ENCODE measurements at places on chromosomes 4 and X.

DNA sequence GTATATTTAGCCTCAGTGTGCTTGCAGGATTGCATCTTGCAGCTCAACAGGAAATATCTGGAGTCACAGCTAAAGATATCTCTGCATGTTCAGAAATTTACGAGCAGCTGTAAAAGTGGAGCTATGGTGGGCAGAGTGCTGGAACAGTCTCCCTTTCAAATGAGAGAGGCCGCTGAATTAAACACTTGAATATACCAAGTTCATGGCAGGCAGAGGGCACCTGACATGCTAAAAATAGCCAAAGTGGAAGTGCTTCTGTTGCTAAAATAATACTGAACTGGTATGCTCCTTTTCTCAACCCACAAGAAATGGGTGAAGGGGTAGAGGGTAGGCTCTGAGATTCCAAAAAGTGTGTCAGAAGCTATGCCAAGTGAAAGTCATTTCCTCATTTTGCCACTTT is 98.1 kb downstream of the MGST2 start:
- DNase-seq, result no peak

- no peak for DNase-seq
Observed at GRCh38 chrX:71652405-71652804, 14.9 kb upstream of the LOC101059915 start.

GRCh38 chr4:102881343-102881742 is 12.6 kb downstream of the CISD2 start:
- no peak for DNase-seq

GRCh38 chrX:19593690-19594089 is 78.4 kb upstream of the MAP3K15 start:
- DNase-seq, result no peak

GRCh38 chr4:99808260-99808857 is 8.3 kb upstream of the DAPP1 start:
- DNase-seq, result no peak

DNA sequence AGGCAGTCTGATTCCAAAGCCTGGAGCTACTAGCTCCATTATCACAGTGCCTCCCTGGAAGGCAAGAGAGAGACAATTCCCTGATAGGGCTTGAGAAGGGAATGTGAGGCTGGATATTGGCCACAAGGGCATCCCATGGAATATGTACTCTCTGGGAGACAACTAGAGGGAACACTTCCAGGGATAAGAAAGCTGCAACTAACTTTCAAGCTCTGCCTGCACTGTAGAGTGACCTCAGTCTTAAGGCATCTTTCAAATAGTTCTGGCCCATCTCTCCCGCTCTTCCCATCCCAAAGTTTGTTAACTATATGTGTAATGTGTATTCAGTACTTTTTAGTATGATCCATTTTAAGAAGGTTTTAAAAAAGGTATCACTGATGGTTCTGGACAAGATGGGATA is 13.1 kb upstream of the RNF212 start:
- no peak for DNase-seq

DNA sequence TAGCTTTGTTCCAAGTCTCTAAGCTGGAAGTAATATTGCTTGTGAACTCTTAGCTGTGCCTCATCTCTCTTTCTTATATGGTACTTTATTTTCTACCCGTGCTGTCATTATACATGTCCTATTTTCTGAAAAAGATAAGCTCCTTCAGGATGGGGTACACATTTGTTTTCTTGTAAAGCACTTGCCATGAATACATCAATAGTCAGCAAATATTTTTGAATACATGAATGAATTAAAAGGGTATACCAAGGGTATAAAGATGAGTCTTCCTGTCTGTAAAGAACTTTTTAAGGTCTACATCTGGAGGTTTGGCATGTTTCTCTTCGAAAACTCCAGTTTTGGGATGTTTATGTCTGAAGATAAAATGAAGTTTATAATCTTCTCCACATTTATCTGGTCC is 26.7 kb downstream of the SCOC start:
- DNase-seq, result no peak

DNA sequence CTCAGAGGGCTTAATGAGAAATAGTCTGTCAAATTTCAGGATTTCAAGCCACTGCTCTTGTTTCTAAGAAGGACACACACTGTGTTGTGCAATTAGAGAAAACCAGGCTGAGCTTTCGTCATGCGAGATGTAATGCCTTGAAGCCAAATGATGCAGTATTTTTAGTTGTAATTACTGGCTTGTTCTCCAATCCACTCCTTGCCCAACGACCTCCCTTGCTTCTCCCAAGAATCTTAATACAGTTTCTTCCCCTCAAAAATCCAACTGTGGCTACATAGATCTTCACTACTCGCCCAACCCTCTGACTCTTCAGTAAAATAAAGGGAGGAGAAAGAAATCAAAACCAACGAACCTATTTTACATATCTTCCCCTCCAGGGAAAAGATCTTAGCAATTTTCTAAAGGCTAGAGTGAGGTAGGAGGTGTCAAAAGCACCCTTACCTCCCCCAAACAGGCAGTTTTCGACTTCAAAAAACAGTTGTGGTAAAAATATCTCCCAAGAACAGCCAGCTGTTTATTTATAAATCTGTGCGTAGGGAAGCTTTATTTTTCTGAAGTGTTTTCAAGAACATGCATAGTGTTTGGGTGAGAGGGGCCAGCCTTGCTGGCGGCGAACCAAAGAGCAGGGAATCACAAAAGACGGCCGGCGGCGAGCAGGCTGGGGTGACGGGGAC is 68.7 kb downstream of the MGST2 start:
- DNase-seq, result no peak

GRCh38 chrX:98207947-98208346 is 1324.2 kb downstream of the RPA4 start:
- DNase-seq, result no peak

DNA sequence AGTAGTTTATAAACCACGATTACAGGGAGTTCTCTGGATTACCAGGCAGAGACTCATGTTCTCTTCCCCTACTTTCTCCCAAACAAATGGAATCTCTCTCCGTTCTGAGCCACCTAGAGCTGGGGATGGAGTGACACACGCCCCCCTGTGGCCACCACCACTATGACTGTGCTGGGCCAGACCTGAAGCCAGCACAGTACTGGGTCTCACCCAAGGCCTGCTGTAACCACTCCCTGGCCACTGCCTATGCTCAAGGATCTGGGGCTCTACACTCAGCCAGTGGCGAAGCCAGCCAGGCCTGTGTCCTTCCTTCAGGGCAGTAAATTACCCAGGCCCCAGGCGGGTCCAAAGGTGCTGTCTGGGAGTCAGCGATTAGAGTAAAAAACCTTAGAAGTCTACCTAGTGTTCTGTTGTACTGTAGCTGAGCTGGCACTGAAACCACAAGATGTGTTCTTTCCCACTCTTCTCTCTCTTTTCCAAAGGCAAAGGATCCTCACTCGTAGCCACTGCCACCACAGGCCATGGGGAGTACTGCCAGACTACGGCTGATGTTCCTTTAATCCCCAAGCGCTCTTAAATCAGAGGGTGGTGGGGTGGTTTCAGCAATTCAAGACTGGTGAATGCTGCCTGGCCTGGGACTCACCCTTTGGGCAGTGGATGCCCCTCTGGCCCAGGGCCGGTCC is 412.2 kb upstream of the ARX start:
- DNase-seq, result no peak

DNA sequence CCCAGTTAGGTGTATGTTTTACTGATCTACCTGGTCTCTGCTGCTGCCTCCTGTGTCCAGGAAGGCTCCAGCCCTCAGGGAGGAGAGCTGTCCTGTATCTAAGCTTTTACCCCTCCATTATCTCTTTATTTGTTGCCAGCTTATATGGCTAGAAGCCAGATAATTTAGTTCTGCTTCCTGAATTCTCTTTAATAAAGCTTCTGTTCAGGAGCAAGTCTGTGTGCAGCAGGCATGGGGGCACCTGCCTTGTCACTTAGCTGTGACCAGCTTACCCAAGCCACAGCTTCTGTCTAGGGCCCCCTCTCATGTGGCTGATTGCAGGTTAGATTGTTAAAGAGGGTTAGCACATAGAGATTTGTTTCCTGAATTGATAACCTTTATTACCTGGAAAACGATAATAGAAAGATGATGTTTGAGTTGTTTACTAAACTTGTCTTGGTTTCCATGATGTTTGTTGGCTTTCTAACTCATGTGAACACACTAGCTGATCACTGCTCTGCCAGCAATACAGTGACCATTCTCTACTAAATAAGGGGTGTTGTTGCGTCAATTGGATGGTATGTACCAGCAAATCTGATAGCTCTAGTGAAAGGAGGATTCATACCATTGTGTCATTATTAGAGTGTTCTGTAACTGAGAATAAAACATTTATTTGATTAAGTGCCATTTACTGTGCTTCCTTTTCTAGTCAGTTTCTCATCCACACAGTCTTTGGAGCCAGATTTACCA is 189.8 kb upstream of the ANK2 start:
- DNase-seq, result no peak

DNA sequence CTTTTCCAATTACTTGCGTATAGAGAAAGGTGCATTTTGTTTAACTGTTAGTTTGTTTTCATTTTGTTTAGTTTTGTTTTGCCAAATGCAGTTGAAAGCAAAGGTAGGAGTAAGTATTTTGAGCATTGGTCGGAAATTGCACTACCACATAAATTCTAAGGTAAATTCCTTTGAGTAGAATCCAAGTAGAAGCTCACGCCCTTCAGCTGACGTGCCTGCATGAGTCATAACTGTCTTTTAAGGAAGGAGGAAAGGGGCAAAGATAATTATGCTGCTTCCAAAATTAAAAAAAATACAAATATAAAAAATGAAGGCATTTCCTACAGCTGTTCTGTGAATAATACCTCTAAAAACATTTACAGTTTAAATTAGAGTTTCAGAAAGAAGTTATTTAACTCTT is 110.2 kb upstream of the MYOZ2 start:
- no peak for DNase-seq

- no peak for DNase-seq
Observed at GRCh38 chr4:52701207-52701606, 42.1 kb upstream of the USP46 start.

DNA sequence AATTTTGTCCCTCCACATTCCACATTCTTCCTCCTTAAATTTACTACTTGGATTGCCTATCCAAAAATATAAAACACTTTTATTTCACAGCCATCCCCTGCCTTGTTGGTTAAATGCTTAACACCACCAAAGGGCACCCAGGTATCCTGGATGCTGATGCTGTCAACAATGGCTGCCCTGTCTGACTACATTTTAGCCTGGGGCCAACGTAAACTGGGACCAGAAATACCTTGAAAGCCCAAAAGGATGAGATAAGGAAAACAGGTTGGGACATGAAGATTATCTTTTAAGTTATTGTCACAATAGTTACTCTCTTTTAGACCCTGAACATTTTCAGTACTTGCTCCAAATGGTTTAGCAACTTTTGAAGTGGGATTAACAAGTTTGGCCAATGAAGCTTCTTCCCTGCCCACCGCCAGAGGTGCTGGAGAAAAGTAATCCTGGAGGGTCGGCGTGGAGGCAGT is 775 bp upstream of the YIPF6 start:
- DNase-seq, result no peak

DNA sequence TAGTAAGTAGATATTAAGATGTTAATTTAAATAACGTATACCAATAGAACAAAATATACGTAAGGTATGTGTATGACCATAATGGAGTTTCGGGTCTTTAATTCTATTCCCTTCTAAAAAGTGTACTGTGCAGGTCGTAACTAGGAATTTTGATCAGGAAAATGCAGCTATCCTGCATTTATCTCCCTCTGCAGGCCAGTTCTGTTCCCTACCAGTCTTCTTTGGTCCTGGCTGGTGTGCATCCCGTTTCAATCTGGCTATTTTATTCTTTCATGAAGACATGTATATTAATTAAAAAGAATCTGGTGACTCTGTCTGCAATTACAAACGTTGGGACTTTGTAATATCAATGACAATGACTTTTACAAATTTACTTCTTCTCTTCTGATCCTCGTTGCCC is 534.1 kb upstream of the AADAT start:
- no peak for DNase-seq

DNA sequence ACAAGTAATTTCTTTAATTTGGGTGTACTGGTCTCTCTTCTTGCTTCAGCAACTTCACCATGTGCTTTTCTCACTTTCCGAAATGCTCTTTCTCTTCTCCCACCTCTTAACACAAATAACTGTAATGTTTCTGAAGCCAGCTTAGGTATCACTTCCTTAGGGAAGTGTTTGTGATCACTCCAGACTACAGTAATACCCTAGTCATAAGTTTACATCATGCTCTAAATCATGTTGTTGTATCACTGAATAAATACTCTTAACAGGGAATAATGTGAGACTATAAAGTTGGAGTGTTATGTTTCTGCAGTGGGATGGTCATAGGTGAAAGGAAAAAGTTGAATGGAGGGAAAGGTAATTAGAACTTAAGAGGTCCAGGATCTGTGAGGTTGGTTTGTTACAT is 712.3 kb downstream of the C4orf33 start:
- no peak for DNase-seq

- no peak for DNase-seq
Observed at GRCh38 chr4:60042941-60043340, 1157.2 kb upstream of the ADGRL3 start.

- no peak for DNase-seq
Observed at GRCh38 chrX:123756320-123756719, 23.5 kb upstream of the THOC2 start.

DNA sequence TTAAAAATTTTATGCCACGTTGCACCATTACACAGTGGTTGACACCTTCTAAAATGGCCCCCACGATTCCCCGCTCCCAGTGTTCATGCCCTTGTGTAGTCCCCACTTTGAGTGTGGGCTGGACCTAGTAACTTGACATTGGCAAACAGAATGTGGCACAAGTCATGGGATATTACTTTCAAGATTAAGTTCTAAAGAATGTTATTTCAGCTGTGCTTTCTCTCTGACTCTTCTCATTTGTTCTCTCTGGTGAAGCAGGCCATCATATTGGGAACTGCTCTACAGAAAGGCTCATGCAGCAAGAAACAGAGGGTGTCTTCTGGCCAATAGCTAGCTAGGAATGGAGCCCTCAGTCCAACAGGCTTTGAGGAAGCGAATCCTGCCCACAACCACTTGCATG is 67.1 kb downstream of the ATXN3L start:
- DNase-seq, result no peak

GRCh38 chr4:75099321-75099720 is 166.4 kb downstream of the PARM1 start:
- no peak for DNase-seq

- DNase-seq, result no peak
Observed at GRCh38 chr4:90349636-90350035, 222.4 kb downstream of the CCSER1 start.

GRCh38 chr4:52366621-52367020 is 292.5 kb downstream of the USP46 start:
- no peak for DNase-seq

DNA sequence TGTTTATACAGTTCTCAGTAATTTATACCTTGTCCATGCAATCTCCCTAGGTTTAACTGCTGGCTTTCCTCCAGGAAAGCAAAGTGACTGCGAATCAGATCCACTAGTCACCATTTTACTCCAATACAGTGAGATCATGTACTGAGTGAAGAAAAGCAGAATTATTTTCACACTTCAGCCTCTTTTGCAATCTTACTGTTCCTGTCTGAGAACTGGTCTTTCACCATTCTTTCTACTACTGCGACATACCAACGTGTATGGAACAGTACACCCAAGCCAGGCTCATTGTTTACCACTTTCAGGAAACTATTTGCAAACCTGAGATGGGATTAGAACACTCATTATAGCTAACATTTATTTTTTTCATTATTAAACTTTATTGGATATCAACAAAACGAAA is 8.0 kb upstream of the MSL3 start:
- DNase-seq, result no peak

Measured in esophagus squamous epithelium (tissue), 5 donors.